Activated T-helper 1 cell treated with anti-CD3 and anti-CD28 coated beads, Interleukin-12 subunit alpha, Interleukin-12 subunit beta, Interleukin-2, Interleukin-4 antibody, amounts not matched to agents 30 ng/mL and 10 ng/mL and 1 ng/mL, durations not matched to agents 14 hours and 24 hours and 36 hours (primary cell): ENCODE measurements at places on chromosomes 13 and 19. TPM values are rescaled to one million over a fixed set of nuclear protein-coding genes. Genes with fewer than 3 reads are reported as not detected.
A peak's percentile ranks its signal among the peaks of the same experiment; 100 is the strongest.

Gene HIPK4
- total RNA-seq: not detected in 2 replicates

DNA sequence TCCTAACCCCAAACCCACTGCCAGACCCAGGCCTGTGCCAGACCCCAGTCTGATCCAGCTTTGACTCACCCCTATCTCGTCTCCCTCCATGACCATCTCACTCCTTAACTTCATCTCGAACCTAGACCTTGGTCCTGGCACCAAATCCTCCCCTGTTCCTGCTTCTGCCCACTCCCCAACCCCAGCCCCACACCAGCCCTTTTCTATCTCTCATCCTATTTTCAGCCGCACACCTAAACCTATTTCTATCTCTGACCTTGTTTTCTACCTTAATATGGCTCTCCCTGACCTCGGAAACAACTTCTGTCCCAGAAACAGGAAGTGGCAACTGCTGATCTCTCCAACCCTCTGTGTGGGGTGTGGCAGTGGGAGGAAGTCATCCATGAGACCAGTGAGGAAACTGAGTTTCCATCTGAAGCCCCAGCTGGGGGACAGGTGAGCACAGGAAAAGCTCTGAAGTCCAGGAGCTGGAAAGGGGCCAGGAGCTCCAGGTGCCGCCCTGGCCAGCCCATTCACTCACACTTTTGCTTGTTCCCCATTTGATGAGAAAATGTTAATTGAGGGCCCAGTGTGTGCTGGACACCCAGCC is 13.7 kb downstream of the PTH2 start:
- peaks cover 2% of the 10 kb centered on the region for H3K27me3 ChIP-seq
- H3K4me1 ChIP-seq: peaks cover 44% of the 10 kb centered on the region
- H3K36me3 ChIP-seq: peaks cover 4% of the 10 kb centered on the region
- H3K27ac ChIP-seq: peak overlapping the region; percentile 81

GRCh38 chr19:7215176-7215575 is 79.0 kb downstream of the INSR start:
- no peak overlapping the region for H3K27ac ChIP-seq
- H3K4me3 ChIP-seq: no peak overlapping the region
- H3K36me3 ChIP-seq: no peaks in the 10 kb centered on the region
- no peak for DNase-seq
- no peaks in the 10 kb centered on the region for H3K4me1 ChIP-seq
- H3K27me3 ChIP-seq: no peaks in the 10 kb centered on the region

DNA sequence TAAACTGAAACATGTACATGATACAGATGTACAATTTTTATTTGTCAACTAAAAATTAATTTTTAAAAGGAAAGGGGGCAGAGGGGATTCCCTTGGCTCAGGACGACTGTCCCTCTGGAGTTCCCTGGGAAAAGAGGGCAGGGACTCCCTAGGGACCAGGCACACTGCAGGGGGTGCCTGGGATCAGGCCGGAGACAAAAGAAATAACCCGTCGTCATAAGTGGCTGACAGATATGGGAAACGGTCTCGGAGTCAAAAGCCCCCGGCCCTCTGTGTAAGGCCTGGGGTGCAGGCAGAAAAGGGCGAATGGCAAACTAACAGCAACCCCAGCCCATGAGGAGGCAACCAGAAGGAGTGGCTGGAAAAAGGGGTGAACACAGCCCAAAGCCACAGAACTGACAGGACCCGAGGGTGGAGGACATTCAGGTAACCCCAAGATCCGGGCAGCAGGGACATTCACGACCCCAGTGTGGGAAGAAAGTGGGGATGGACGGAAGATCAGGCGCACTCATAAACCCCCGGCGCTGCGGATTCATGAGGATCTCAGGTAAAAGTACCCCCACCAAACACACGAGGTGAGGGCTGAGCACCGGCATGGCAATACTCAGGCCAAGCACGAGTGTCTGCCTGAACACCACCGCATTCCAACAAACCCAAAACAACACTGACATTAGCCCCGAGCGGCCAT is 6.7 kb downstream of the MLLT1 start:
- no peak overlapping the region for H3K27ac ChIP-seq
- DNase-seq: no peak
- H3K4me1 ChIP-seq: peaks cover 21% of the 10 kb centered on the region
- H3K36me3 ChIP-seq: peaks cover 25% of the 10 kb centered on the region

- no peak overlapping the region for H3K27ac ChIP-seq
- H3K4me3 ChIP-seq: no peak overlapping the region
- no peaks in the 10 kb centered on the region for H3K27me3 ChIP-seq
- DNase-seq: no peak
These were observed 402.6 kb downstream of the SUCLA2 start for GRCh38 chr13:47598340-47598911.

DNA sequence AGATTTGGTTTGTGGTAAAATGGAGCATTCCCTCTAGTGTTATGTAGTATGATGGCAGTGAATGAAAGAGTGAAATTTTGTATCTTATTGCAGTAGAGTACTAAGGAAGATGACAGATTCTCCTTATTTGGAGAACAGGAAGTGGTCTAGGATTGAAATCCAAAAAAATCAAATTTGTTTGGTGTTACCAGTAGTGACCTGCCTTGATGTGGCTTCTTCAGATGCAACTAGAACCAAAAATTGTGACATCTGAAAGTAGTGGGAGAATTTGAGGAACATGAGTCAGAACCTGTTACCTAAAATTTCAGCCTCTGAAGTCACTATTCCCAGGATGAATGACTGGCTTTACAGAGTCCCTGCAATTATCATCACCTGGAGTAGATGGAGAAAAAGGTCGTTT is 165.9 kb downstream of the KLF5 start:
- H3K27me3 ChIP-seq: peaks cover 4% of the 10 kb centered on the region
- no peak overlapping the region for H3K27ac ChIP-seq
- H3K36me3 ChIP-seq: peaks cover 6% of the 10 kb centered on the region
- peaks cover 27% of the 10 kb centered on the region for H3K4me1 ChIP-seq
- no peak overlapping the region for H3K4me3 ChIP-seq

DNA sequence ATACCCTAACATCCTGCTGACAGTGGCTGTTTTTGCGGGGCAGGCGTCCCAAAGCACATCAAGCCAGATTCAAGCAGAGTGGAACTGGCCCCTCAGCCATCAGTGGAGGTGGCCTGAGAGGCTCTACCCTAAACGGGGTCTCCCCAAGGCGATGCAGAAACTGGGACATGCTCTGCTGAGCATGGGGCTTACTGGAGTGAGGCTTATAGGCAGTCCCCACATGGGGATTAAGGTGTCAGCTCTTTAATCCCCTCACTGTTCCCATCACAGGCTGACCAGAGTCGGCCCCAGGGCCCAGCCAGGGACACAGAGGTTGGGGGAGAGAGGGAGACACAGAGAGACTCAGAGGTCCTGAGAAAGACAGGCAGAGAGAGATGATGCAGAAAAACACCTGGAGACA is 17.0 kb downstream of the CYP2F1 start:
- no peak overlapping the region for H3K4me3 ChIP-seq
- H3K27ac ChIP-seq: no peak overlapping the region
- no peaks in the 10 kb centered on the region for H3K36me3 ChIP-seq

DNA sequence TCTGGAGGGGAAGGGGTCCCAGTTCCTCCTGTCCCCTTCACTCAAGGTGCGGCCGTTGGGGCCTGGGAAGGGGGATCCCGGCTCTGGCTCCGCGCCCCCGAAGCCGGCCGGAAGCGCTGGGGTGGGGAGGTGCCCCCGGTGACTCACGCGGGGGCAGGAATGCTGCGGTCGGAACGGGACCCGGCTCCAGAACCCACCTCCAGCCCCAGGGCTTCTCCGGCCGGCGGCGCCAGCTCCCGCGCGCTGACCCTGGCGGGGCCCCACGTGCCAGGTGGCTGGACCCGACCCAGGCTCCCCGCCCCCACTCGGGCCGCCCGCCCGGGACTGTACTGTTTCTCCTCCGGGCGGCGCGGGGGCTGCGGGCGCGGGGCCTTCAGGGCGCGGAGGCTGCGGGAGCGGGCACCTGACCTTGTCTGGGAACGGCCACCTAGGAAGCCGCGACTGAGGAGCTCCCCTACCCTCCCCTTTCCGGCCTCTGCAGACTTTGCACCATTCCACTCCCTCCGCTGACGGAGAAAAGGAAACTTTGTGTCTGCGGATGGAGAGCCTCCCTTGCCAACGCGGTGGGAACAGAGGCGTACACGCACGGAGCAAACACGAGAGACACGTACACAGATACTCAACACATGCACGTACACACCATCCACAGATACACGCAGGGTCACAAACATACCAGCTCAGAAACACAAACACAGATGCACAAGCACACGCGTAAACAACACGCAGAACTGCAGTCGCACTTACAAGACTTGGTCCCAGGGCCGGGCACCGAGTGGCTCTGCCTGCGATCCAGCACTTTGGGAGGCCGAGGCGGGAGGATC is 7.2 kb downstream of the AXL start:
- peak overlapping the region; percentile 83 for H3K4me3 ChIP-seq
- H3K27me3 ChIP-seq: peaks cover 9% of the 10 kb centered on the region
- DNase-seq: peak; percentile 23
- H3K36me3 ChIP-seq: no peaks in the 10 kb centered on the region

GRCh38 chr19:13095934-13096927 is 6.4 kb downstream of the LYL1 start:
- H3K27ac ChIP-seq: peak overlapping the region; percentile 73
- H3K27me3 ChIP-seq: peaks cover 22% of the 10 kb centered on the region
- peaks cover 6% of the 10 kb centered on the region for H3K36me3 ChIP-seq
- peaks cover 21% of the 10 kb centered on the region for H3K4me1 ChIP-seq

- H3K4me1 ChIP-seq: peaks cover 4% of the 10 kb centered on the region
- peaks cover 19% of the 10 kb centered on the region for H3K27me3 ChIP-seq
- H3K27ac ChIP-seq: no peak overlapping the region
- no peak for DNase-seq
- peaks cover 3% of the 10 kb centered on the region for H3K36me3 ChIP-seq
- no peak overlapping the region for H3K4me3 ChIP-seq
These were observed 8.7 kb downstream of the TMEM147 start for GRCh38 chr19:35554076-35554475.

DNA sequence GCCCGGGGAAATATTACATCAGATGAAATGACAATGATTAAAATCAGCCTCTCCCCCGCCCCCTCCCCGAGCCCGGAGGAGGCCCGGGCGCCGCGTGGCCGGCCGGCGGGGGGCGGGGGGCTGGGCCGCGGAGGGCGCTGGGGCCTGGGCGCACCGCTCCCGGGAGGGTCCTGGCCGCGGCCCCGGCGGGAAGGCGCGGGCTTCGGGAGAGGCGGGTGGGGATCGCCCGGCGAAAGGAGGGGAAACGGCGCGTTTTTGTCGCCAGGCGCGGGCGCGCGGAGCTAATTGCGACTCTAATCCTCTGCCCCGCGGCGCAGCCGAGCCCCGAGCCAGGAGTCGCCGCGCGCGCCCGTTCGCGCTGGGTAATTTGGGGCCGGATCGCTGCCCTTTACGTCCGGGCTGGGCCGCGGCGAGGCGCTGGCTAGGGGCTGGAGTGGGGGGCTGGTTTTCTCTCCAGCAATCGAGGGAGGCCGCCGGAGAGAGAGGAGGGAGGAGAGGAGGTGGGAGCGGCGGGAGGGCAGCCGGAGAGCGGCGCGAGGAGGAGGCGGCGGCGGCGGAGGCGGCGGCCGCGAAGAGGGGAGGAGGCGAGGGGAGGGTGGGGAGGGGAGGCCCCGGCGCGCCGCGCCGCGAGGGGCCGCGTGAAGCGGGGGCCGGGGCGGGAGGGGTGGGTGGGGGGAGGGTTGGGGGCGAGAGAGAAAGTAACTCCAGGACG is at the start of gene KCTD15:
Gene KCTD15, plus strand, starts transcription at position 707 of the 712 bp plus-strand sequence. CDS start 3,585 bp downstream, outside the sequence.
- no peaks in the 10 kb centered on the region for H3K4me1 ChIP-seq
- H3K4me3 ChIP-seq: peak within 1 kb of the TSS; percentile 80
- DNase-seq: no peak
- peaks cover 28% of the 10 kb centered on the region for H3K27me3 ChIP-seq

DNA sequence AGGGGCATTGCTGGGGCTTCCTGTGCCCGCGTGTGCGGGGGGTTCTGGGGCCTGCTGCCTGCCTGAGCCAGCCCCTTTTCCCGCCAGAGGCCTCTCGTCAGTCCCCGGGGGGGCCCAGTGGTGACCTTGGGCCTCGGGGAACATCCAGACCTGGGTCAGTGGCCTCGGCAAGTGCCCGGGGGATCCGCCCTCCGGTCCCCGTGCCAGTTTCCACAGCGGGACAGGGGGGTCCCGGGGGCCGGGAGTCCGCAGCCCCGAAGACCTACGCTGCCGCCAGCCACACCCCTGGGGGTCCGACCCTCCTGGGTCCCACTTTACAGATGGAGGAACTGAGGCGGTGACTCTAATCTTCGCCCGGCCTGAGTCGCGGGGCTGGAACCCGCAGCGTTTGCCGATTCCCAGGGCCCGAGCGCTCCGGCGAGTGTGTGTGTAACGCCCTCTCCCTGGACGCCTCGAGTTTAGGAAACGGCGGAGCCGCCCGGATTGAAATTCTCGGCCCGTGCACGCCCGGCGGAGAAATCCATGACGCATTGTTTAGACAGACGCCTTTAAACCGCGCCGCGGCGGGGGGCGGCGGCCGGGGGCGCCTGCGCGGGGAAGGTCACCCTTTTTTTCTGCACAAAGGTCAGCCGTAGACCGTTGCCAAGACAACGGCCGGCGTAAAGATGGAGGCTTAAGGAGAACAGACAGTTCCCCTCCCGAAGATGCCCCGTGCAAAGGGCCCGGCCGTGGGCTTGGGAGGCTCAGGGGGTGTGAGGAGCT is 39.3 kb downstream of the EFNA2 start:
- H3K36me3 ChIP-seq: no peaks in the 10 kb centered on the region
- no peak overlapping the region for H3K4me3 ChIP-seq
- no peak overlapping the region for H3K27ac ChIP-seq
- no peaks in the 10 kb centered on the region for H3K4me1 ChIP-seq
- H3K27me3 ChIP-seq: peaks cover 28% of the 10 kb centered on the region

DNA sequence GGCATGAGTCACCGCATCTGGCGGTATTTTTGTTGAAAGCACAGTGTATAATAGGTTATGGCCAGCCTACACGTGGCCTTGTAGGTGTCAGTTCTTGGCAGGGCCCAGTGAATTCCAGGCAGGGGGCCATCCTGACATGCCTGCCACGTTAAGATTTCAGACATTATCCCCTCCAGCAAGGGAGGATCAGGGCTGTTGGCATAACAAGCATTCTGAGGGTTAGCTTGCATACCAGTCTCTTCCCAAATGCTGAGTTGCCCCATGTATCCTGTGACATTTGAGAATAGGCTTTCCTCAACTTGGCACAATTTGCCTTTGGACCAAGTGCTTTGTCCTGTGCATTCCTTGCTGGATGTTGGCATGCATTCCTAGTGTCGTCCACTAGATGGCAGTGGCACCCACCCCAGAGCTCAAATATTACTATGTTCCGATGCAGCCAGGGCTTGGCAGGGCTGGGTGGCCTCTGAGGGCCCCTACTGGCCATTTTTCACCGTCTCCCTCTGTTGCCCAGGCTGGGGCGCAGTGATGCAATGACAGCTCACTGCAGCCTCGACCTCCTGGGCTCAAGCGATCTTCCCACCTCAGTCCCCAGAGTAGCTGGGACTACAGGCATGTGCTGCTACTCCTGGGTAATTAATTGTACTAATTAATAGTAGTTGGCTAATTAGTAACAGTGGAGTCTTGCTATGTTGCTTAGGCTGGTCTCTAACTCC is 31.2 kb downstream of the NLRP12 start:
- no peaks in the 10 kb centered on the region for H3K27me3 ChIP-seq
- DNase-seq: peak; percentile 69
- no peak overlapping the region for H3K4me3 ChIP-seq
